Calu3 (cell line): ENCODE measurements at places on chromosomes 6 and 20.

GRCh38 chr20:58623579-58624473 lies 27.3 kb upstream of the STX16 start:
- DNase-seq: peak; percentile 93

- no peak for DNase-seq
These were observed 154.6 kb downstream of the RFPL4B start for GRCh38 chr6:112501705-112502104.

GRCh38 chr6:3926150-3926482 lies 76.9 kb downstream of the FAM50B start:
- DNase-seq: no peak

- no peak for DNase-seq
These were observed 12.1 kb downstream of the SYNGAP1 start for GRCh38 chr6:33431880-33432541.

DNA sequence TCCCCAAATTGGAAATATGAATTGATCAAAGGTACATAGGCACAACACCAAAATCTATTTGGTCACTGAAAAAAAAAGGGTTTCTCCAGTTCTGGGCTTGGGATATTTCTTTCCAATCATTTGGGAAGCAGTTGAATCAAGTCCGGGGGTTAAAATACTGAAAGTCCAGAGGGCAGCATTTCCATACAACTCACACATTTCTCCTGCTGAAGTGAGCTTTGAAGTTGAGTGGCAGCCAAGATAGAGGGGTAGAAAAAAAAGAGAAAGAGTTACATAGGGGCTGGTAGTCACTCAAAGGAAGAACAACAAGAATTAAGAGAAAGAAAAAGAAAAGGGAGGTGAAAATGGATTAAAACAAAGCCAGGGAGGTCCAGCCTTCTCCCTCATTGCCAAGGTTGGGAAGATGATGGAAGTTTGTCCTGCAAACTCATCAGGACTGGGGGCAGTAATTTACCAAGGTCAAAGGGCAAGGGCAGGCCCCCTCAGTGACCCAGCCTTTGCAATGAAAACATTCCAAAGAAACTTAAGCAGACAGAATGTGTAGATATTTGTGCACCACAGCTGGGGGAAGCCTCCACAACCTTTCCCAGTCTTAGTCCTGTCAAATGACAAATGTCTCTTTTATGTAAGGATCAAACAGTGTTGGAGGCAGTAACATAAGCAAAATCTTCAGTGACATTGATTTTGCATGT lies 525.3 kb upstream of the JARID2 start:
- no peak for DNase-seq

DNA sequence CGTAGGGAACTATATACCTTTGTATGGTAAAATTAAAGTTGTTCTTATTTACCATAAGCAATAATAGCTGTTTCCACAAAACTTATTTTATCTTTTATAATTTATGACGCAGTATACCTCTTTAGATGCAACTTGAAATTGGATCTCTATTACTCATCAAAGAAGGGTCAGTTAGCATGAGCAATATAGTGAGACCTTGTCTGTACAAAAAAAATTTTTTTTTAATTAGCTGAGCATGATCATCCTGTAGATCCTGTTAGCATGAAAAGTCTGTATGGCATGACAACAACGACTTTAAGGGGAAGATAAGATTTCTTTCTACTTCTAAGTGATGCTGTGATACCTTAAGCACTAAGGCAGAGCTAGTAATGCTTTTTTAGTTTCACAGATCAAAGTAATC lies 5.9 kb downstream of the ALDH5A1 start:
- DNase-seq: no peak

DNA sequence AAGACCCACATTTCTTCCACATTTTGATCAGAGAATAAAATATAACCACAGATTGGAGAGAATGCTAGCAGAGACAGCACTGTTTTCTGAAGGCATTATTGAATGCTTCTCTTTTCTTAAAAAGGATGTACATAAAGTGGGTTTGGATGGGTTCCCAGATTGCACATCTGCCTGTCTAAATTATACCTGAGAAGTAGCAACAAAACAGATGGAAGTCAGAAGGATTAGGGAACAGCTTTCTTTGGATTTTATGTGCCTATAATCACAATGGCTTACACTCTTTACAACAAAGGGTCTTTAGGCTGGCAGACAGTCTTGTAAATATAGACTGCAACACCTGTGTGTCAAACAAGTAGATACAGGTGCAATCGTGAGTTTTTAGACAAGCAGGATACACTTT lies 622.2 kb upstream of the MANEA start:
- DNase-seq: no peak
